Kasumi-1 (cell line): ENCODE measurements at places on chromosomes 13 and 19.

GRCh38 chr13:75904012-75904411 is 267.9 kb downstream of the LMO7 start:
- no peak for DNase-seq

GRCh38 chr19:5889288-5889971 is 14.2 kb downstream of the NDUFA11 start:
- no peak for DNase-seq

GRCh38 chr13:67296511-67296910 is 66.4 kb upstream of the PCDH9 start:
- no peak for DNase-seq

GRCh38 chr19:43809762-43810696 is 7.8 kb upstream of the LYPD5 start:
- peak; percentile 82 for DNase-seq

DNA sequence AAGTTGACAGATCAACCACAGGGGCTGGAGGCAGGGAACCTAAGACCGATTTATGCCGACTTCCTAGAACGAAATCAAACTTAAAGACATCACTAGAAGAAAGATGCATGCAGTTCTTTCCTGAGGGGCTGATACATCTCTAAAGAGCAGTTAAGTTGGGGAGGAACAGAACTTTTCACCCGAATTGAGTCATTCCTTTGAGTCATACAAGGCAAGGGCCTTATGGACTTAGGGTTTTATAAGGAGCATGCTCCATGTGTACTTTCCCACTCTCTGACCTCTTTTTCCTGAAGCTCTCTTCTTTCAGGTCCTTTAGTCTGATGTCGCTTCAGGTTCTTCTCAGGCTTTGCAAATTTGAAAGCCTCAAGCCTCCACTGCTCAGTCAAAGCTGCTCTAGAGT is 7.9 kb upstream of the FBXL3 start:
- DNase-seq: no peak

GRCh38 chr19:12937093-12937926 is 1.1 kb upstream of the CALR start:
- DNase-seq: peak; percentile 98

DNA sequence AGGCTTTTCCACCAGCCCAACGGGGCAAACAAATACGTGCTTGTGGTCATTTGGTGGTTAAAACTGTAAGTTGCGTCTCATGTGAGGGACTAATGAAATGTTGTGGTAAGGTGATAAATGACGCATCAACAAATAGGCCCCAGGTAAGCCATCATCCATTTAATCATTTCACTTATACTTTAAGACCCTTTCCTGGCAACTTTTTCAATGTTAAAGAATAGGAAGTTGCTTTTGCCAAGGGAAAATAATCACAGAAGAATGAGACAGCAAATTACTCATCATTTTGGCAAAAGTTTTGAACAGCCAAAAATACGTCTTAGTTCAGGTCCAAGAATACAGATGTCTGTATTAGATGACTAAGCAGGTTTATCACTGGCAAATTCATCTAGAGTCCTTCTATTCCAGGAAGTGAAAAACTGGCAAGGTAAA is 660.4 kb downstream of the SLITRK1 start:
- no peak for DNase-seq

DNA sequence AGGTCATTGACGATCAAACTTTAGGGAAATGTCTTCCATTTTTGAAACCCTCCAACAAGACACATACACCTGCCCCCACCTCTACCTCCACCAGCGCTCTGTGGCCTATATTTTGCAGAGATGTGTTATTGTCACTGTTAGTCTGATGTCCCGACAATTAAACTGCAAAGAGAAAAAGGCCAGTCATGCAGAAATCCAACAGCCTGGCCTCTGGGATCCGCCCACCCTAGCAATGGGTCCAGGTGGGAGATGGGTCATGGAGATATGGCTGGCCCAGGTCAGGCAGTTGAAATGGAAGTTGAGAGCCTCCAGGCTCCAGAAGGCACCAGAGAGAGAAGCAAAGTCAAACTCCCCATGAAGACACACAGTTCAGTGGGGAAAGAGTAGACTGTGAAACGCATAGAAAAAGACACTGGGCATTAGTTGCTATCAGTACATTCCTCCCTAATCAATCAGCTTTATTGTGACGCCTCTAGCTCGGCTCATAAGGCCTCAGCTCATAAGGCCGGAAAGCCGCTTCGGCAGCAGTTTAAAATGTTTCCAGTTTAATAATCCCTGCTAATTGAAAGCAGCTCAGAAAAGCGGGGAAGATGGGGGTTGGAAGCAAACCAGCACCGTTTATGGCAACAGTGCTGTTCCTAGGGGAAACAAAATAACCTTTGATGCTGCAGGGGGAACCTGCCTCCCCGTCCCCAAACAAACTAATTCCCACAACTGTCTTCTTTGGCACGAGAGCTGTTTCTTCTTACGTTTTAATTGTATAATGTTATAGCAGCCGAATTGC is 239.7 kb upstream of the ZNF507 start:
- DNase-seq: no peak
